ENCODE measurements at places on chromosomes 5 and 9.
A peak's percentile ranks its signal among the peaks of the same experiment; 100 is the strongest.

- DNase-seq: no peak
Measured at GRCh38 chr5:96083361-96083881, 121.8 kb upstream of the ELL2 start.

- DNase-seq: no peak
Measured at GRCh38 chr5:107570805-107571531, 99.8 kb downstream of the EFNA5 start.

DNA sequence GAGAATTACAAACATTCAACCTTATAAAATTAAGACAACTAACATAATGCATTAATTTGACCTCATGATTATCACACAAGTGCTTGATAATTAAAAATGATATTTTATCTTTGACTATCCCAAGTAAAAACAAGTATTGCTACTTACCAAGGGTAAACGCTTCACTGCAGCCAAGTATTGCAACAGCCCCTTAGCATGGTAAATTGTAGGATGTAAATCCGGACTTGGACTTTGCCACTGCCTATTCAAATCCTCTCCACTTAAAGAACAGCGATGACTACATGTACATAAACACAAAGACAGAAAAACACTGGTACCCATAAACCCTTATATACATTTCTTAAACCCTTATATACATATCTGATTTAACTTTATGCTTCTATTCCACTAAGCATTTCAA, 155.1 kb downstream of the AGTPBP1 start:
- no peak for DNase-seq

- DNase-seq: peak; percentile 57
Measured at GRCh38 chr5:158414780-158415179, 555.8 kb upstream of the CLINT1 start.

DNA sequence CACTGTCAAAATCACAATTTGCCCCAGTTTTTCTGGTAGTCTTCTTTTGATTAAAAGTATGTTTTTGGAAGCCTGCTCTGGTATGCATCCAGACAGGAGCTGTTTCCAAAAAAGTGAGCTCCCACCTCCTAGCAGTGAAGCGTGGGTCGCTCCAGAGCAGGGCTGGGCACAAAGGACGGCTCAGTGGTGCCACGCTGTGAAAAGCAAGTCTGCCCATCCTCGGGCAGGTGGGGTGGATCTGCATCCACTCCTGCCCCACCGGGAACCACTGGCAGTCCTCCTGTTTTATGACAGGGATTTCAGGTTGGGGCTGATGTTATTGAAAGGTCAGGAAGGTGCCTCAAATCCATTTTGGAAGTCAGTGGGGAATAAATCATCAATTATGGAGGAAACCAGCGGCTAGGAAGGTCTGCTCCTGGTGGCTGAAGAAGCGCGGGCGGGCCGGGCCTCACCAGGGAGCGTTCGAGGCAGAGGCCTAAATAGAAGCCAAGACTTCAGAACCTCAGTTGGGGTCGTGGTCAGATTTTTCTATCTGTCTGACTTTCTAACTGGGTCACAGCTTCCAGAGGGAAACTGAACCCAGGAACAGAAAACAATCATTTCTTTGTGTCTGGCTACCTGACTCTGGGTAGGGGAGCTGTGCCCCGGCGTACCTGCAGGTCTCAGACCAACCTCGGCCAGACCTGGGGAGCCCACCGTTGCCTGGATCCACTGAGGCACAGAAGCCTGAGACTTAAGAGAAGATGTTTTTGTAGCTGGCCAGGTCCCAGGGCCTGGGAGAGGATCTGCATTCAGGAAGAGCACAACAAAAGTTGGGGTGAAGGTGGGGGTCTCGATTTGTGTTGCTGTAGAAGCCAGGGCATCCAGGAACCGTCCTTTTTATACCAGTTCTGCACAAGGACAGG, 168.1 kb downstream of the PAX5 start:
- no peak for DNase-seq

- DNase-seq: no peak
Measured at GRCh38 chr5:78129597-78129996, 164.9 kb downstream of the AP3B1 start.

DNA sequence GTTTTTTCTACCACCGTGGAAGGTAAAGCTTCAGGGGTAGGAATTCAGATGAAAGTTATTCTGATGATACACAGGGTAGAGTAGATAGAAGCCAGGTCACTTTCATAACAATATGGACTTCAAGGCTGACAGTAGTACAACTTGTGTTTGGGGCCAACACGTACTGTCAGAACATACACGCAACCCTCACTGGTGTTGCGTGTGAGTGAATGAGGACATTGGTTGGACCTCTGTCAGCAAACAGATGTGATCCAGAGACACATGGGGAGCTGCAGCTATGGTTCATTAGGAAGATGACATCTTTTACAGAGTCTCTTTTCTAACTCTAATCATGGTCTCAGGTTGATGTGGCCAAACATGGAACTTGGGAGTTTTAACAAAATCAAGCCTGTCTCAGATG, 70.1 kb upstream of the MOCS2 start:
- DNase-seq: no peak

- DNase-seq: no peak
Measured at GRCh38 chr9:1384816-1385215, 334.7 kb downstream of the DMRT2 start.

GRCh38 chr5:38601863-38602298, 45.4 kb upstream of the LIFR start:
- peak; percentile 12 for DNase-seq

DNA sequence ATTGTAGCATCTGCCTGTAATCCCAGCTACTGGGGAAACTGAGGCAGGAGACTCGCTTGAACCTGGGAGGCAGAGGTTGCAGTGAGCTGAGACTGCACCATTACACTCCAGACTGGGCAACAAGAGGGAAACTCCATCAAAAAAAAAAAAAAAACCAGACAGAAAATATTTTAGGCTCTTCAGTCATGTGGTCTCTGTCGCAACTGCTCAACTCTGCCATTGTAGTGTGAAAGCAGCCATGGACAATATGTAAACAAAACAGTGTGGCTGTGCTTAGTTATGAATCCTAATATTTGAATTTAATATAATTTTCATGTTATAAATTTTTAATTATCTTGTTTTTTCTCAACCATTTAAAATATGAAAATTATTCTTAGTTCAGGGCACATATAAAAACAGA, 38.4 kb downstream of the ZFAND5 start:
- DNase-seq: no peak

GRCh38 chr5:157689942-157690689, 18.8 kb downstream of the C5orf52 start:
- DNase-seq: no peak

DNA sequence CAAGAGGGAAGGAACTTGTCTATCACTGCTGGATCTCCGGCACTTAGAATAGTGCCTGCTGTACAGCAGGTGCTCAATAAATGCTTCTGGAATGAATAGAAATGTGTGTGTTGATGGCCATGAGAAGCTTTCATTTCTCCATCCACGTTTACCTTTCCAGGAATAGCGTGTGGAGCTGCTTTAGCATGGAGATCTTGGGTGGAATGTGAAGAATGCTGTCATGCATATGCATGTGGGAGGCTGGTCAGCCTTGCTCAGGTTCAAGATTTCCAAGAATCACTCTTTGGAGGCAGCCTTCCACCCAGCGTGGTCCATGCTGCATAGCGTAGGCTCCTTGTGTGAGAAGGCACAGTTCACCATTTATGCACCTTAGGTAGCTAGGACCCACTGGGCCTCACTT, 19.2 kb downstream of the COL15A1 start:
- peak; percentile 63 for DNase-seq

- DNase-seq: no peak
Measured at GRCh38 chr9:77212801-77213200, 35.5 kb downstream of the VPS13A start.

- no peak for DNase-seq
Measured at GRCh38 chr9:13586587-13587374, 307.3 kb upstream of the MPDZ start.

DNA sequence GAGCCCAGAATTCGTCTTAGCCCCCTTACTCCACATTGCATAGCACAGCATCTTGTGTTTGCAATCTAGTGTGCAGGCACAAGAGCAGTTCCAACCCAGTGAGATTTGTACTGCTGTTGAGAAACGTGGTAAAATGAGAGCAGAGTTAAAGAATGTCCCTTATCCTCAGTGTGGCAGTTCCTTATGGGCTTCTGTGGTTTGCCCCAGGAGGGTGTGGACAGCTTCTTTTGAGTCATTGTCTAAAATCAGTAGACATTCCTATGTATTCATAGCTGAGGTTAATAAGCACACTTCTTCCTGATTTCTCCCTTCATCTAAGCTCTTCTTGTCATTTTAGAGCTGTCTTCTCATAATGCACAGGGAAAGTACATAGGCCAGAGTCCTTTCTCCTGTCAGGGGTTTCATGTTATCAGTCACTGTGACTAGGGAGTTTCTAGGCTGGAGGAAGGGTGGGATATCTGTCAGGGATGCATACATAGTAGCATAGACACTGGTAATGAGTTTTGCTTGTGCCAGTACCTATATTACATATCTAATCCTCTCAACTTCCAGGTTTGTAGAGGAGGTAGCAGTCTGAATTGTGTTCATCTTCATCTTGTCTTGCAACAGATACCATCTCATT, 2.0 kb upstream of the CAVIN4 start:
- DNase-seq: peak; percentile 75

DNA sequence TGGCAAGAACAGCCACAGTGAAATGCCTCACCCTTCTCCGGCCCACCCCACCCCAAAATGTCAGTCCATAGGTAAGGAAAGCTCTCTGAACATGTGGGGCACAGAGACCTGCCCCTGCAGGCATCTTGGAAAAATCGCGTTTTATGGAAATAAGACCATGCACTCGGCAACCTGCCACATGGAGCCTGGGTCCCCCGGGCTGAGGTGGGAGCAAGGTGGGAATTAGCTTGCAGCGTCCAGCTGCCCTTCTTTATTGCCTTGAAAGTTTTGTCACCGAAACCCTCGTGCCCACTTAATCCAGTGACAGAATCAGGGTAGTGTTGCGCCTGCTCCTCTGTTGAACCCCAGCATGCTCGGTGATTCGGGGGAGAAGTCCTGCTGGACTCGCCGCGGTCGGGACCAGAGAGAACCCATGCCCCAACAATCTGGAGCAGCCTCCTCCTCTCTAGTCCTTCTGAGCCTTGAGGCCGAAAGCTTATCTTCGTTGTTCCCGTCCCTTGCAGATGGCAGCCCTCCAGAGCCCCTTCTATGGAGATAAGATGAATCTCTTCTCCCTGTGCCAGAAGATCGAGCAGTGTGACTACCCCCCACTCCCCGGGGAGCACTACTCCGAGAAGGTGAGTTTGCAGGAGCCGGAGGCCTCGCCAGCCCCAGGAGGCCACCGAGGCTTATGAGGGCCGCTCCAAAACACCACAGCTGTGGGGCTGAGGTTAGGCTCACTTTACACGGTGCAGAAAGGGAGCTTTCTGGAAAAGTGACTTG, 67.9 kb downstream of the PSMB7 start:
- no peak for DNase-seq

- no peak for DNase-seq
Measured at GRCh38 chr9:91241909-91242308, 119.8 kb downstream of the AUH start.

- DNase-seq: peak; percentile 88
Measured at GRCh38 chr9:128275198-128276007, at the start of gene GOLGA2. Gene GOLGA2, minus strand, starts transcription at chr9:128276007. Its CDS starts 31 bp downstream, at chr9:128275976.

DNA sequence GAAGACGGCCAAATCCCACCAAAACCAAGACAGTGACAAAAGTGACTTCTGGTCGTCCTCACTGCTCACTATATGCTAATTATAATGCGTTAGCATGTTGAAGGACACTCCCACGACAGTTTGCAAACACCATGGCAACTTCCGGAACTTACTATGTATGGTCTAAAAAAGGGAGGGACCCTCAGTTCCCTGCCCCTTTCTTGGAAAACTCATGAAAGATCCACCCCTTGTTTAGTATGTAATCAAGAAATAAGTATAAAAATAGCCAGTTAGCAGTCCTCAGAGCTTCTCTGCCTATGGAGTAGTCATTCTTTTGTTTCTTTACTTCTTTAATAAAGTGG, 9.5 kb downstream of the FCN2 start:
- DNase-seq: no peak

DNA sequence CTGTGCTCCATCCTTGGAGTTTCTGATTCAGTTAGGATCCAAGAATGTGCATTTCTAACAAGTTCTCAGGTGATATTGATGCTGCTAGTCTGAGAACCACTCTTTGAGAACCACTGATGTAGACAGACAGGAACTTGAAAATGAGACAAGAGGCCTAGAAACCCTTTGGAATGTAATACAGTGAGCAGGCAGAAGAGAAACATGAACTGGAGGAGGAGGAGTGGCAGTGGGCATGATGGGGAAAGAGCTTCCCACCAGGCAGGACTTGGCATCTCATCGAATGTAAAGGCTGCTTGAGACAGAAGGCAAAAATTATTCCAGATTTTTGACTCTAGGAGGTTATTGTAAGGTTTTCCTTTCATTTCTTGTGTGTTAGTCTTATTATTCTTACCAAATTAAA, 295.8 kb upstream of the SGCD start:
- peak; percentile 3 for DNase-seq

DNA sequence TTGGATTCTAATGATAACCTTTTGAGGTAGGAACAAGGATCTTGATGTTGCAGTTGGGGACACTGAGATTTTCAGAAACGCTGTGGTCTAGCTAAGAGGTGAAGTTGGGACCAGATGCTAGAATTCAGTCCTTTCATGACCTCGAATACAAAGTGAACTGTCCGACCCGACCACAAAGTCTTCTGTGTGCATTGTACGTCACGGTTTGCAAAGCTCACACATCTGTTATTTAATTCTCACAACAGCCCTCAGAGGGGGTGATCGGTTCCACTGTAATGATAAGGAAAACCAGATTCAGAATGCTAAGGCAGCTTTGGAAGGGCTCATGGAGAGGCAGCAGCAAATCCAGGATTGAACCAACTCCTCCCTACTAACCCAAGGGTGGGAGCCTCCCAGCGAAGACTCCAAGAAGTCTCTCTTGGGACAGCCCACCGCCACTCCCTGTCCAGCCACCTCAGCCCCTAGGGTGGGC, 16.6 kb upstream of the KIF12 start:
- DNase-seq: no peak

DNA sequence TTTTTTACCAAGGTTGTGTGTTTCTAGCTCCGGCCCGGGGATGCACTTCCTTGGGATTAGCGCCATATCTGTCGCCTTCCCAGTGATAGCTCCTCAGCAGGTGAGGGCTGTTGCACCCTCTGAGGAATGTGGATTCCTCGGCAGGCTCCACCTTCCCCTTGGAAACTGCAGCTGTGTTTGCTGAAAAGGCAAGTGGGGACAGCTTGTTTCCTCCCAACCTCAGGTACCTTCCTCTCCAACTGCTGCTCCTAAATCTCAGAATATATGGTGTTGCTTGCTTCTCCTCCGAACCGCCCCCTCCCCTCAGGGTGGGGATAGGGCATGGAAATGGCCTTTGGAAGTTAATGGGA, 1.3 kb downstream of the SLC1A1 start:
- DNase-seq: peak; percentile 10

DNA sequence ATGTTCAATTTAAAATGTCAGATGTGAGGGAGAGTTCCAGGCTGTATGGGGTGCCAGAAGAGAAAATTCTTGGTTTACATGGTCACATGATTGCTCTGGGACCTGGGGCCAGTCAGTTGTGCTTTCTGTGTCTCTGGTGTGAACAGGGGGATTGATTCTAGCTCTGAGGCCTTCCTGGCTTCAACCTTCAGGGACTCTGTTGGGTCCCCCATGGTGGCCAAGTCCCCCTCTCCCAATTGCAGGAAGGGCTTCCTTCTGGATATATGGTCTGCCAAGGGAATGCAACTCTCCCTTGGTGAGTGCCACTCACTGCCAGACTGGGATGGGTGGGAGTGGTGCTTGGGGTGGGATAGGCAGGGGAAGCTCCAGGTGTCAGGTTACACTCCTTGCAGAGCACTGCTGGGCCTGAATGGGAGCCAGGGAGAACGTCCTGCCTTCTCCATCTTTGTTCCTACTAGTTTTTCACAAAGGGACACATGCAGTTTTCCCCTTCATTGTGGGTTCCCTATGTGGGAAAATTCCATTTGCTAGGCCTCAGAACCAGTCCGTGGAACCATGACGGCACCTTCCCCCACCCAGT, 153.2 kb downstream of the MELK start:
- no peak for DNase-seq

Data from GM03348 (cell line).